Osteoblast (primary cell): ENCODE measurements at places on chromosomes 5 and 9.

DNA sequence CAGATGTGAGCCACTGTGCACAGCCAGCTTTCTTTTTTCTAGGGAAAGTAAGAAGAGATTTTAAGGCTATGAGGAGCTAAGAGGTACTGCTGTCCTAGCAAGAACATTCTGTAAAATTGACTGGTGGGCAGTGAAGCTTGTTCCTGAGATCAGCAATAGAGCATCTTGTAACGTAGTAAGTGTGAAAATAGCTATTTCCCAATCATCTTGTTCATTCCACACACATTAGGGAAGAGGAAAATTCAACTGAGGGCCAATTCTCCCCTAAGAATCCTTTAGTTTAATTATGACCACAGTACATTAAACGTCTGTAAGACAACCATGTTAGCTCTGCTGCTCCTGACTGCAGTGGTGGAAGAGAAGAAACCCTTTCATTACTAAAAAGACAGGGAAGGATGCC is 246.2 kb downstream of the EFNA5 start:
- no peak for DNase-seq

- DNase-seq, result no peak
Observed at GRCh38 chr9:131744171-131744719, 4.4 kb upstream of the RAPGEF1 start.

DNA sequence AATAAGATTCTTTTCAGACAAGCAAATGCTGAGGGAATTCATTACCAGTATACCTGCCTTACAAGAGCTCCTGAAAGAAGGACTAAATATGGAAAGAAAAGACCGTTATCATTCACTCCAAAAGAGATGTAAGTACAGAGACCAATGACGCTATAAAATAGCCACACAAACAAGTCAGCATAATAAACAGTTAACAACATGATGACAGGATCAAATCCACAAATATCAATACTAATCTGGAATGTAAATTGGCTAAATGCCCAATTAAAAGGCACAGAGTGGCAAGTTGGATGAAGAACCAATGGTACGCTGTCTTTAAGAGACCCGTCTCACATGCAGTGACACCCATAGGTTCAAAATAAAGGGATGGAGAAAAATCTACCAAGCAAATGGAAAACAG is 349.6 kb upstream of the MPDZ start:
- no peak for DNase-seq

DNA sequence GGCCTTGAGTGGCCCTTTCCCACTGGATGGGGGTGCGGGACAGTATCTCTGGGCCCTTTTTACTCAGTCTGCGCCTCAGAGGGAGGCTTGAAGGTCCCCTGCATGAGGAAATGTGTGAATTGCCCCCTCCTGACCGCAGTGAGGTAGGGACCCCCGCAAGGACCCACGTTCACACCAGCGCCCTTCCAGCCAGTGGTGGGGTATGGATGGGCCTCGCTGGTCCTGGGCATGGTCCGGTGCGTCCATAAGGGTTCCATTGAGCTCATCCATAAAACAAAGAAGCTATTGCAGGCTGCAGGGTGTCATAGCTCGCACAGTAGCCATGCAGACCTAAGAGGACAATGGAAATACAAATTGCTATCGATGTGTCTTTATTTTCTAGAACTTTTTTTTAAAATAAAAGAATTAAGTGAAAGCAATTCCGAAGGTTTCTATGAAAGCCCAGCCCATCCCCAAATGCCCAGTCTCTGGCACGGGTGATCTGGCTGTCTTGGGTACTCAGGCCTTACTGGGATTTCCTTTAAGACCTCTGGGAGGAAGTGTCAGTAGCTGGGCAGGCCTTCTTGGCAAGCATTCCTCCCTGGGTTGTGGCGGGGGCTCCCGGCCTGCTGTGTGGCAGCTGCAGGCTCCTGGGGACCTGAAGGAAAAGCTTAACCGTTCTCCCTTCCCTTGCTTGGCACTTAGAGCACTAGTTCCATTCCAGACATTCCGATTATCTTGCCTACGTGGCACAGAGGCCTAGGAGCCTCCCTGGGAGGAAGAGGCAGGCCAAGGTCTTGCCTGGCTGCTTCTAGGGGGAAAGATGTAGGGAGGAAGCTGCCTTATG is 1.5 kb upstream of the SEMA5A start:
- peak; percentile 71 for DNase-seq

DNA sequence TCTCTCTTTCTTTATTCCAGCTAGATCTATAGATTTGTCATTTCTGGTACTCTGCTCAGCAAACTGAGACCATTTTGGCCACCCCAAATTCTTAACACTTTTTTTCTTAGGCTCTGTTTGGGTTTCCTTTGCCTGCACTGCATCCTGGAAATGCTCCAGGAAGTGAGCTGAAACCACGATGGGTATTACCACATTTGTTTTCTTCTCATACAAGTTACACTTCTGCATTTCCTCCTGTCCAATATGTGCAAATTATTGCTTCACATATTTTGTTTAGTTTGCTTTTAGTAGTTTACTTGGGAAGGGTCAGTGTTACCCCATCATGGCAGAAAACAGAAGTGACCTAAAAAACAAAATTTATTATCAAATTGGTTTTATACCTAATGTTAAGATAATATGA is 498.6 kb upstream of the GRIN3A start:
- no peak for DNase-seq

- DNase-seq, result no peak
Observed at GRCh38 chr5:92460505-92460904, 1077.4 kb upstream of the ARRDC3 start.

DNA sequence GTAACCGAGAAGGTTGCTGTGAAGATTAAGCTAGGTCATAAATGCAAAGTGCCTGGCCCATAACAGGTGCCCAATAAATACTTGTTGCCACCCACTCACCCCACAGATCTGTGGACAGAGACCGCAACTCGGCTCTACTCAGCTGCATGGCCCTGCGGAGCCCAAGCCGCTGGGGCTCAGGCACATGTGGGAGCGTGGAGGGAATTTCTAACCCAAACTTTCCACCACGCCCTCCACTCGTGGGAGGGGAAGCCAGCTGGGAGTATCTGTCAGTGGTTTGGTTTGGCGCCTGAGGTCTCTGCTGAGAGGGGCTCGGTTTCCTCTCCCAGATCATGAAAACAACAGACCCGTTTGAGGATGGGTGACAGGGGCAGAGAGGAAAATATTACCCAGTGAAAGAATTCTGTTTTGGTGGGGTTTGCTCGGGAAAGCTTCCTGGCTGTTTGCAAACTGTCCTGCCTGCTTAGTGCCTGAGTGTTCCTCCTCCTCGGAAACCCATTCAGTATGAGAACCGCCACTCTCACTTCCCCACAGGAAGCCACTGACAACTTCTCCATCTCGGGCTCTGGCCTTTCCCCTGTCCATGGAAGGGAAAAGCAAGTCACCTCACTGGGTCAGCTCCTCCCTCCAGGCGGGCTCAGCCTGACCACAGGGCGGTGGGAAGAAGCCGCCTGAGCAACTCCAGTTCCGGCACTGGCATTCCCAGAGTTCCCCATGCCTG is 60.1 kb downstream of the RGS3 start:
- peak; percentile 91 for DNase-seq

- DNase-seq, result no peak
Observed at GRCh38 chr5:58012102-58012501, 447.8 kb downstream of the PLK2 start.

- no peak for DNase-seq
Observed at GRCh38 chr9:136527131-136527530, 18.7 kb downstream of the NOTCH1 start.

DNA sequence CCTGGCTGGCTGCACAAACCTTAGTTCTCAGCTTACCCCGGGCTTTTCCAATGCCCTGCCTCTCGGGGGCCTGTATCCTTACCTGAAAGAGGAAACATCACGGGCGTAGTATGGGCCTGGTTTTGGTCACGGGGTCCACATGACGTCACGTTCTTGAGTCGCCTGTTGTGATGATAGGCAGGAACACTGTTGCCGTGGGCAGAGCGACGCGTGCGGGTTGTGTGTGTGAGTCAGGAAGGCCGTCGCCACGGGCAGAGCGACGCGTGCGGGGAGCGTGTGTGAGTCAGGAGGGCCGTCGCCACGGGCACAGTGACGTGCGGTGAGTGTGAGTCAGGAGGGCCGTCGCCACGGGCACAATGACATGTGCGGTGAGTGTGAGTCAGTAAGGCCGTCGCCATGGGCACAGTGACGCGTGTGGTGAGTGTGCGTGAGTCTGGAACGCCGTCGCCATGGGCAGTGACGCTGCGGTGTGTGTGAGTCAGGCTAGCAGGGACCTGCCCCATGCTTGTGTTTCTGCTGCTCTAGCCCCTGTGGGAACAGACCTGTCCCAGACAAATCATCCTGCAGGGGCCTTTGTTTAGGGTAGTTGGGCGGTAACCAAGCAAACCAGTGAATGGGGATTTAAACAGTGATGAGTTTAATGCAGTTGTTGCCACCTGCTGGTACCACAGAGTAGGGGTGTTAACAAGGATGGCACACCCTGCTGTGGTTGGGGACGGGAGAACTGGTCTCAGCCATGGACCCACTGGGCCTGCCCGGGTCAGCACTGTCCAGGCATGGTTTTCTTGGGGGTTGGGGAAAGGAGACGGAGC is 19.8 kb downstream of the TRIP13 start:
- peak; percentile 98 for DNase-seq

DNA sequence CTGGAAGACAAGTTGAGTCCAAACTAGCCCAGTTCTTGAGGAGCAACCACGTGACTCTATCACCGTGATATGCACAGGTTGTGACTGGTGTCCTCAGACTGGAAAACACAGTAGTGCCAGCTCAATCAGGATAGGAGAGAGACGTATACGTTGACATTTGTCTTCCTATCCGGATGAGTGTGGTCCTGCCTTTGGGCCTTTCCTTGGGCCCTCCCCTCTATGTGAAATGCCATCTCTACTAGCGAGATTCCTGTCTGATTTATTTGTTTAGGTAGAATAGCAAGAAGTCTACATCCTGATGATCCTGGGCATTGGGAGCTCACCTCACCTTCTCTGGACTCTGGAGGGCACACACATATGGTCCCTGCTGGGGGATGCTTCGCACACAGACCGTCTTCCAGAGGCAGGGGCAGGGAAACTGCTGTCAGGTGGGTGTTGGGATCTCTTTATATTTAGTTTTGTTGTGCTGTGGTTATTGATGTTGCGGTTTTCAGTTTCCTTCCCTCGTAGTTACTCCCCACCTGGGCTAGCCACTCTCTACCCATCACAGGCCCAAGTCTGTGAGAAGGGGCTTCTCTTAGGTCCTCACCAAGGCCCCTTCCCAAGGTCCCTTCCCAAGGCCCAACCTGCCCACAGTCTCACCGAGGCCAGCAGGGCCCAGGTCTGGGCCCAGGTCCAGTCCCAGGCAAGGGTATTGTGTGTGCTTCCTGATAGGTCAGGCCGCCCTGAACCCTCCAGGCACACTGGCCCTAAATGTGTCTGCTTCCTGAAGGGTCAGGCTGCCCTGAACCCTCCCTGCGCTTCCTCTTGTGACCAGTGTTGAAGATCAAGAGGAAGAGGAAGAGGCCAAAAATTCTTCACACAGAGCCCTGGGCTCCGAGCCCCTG is 19.0 kb upstream of the SPINK4 start:
- no peak for DNase-seq

- no peak for DNase-seq
Observed at GRCh38 chr9:35937227-35937626, 20.7 kb downstream of the OR2S2 start.
